Activated CD4-positive, alpha-beta T cell treated with anti-CD3 and anti-CD28 coated beads, Interleukin-2, amount 50 U/mL, for 24 hours (primary cell): ENCODE measurements at places on chromosomes 1 and 21.

GRCh38 chr1:192867180-192867579, 58.3 kb downstream of the RGS2 start:
- DNase-seq, result no peak

DNA sequence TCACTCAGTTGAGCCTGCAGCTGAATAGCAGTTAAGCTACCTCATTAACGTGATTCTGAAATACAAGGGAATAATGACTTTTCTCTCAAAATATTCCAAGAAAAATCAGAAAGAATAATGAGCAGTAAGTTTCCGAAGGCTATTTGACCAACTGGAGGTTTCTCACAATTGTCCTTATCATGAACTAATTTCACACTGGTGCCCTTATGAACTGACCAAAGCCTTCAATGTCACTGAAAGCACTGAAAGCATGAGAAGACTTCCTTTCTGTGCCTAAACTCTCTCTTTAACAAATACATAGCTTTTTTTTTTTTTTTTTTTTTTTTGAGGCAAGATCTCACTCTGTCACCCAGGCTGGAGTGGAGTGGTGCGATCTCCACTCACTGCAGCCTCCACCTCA, 18.8 kb downstream of the EIF4G3 start:
- no peak for DNase-seq

DNA sequence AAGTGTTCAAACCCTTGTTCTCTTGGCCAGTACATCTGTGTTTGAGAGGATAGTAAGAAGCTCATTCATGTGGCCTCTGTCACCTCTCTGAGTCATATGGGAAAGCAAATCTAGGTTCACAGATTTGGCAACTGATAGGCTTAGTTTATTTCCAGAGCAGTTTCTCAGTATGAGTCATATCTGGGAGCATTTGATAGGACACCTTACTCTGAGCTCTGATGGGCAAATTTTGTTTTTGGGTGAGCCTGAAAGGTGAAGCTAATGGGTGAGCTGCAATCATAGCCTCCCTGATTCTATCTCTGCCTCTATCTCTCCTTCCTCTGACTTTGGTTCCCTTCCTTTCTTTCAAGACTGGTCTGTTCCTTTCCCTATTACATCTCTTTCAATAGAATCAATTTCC, 134.4 kb downstream of the S1PR1 start:
- peak; percentile 16 for DNase-seq

- DNase-seq, result no peak
Observed at GRCh38 chr1:76759950-76760349, 107.3 kb upstream of the ST6GALNAC5 start.

- no peak for DNase-seq
Observed at GRCh38 chr1:211761400-211761799, 69.2 kb downstream of the LPGAT1 start.

GRCh38 chr1:101025283-101025656, 314 bp downstream of the DPH5 start:
- peak; percentile 9 for DNase-seq

DNA sequence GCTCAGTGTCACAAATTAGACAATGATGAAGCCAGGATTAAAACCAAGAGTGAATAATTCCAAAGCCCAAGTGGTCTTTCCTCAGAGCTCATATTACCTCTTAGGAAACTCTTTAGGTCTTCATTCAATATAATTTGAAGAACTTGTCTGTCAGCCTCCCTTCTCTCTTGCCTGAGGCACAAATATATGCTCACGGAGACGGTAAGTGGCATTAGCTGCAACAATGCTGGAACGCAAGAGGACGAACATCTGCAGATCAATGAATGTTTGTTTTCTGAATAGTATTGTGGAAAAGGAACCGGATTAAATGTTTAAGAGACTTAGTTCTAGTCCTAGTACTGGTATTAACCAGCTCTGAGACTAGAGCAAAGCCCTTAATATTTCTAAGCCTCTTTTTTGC, 39.7 kb upstream of the LYST start:
- no peak for DNase-seq

GRCh38 chr21:40769231-40769630, 77.7 kb downstream of the DSCAM start:
- no peak for DNase-seq

- DNase-seq, result no peak
Observed at GRCh38 chr1:154478013-154478412, 24.0 kb upstream of the TDRD10 start.

GRCh38 chr1:49465486-49466185, 558.1 kb downstream of the AGBL4 start:
- DNase-seq, result no peak

- no peak for DNase-seq
Observed at GRCh38 chr1:12506281-12507280, 111.4 kb downstream of the DHRS3 start.

DNA sequence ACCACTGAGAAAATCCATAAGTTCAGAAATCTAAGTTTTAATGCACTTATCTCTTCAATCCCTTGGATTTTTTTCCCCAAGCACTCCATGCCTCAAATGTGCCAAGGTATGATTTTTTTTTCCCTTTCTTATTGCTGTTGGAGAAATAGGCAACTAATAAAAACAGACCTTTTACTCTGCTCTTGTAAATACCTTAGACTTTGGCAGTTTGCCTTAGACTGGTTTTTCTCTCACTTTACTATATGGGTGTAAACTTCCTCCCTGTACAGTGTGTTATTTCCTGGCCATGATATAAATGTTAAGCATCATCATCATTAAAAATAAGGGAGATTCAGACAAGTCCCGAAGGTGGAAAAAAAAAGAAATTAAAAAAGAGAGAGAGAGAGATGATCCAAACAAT, 65.7 kb downstream of the LRRC8C start:
- DNase-seq, result no peak

DNA sequence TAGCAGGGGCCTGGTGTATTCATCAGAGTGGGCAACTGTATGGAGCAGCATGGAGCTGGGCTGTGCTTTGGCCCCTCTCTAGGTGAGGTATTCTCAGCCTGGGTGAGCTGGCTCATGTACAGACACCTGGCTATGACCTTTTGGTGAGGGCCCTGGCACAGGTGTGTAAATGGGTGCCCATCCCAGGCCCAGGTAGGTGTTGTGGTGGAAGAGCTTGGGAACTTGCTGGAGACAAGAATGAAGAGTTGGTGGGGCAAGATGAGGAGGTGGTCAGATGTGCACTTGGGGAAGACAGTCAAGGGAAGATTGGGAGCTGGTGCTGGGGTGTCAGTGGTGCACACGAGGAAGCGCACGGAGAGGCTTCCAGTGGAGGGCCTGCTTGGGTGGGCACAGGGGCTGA, 95.5 kb downstream of the TRIM11 start:
- DNase-seq, result no peak

DNA sequence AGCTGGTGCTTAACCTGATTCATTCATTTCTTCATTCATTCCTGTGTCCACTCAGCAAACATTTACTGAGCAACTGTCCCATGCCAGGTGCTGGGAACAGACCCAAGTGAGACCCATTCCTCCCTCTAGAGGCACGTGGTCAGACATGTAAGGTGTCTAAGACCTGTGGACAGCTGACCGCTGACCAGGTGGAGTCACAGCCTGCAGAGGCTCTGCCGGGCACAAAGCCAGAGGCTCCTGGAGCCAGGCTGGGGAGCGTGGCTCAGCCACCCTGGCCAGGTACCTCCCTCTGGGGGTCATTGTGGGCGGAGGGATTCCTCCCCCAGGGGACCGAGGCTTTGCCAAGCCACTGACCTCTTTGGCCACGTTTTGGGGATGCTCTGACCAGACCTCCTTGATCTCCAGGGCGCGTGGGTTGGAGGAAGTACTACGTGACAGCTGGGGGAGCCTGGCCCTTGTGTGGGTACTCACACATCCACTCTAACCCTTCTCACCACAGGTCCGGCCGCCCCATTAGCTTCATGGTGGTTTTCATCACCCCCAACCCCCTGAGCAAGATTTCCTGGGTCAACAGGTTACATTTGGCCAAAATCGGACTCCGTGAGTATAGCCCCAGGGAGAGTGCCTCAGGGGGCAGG, 100.3 kb downstream of the ARHGEF10L start:
- no peak for DNase-seq

GRCh38 chr1:168845140-168845539, 116.1 kb upstream of the DPT start:
- DNase-seq, result no peak

DNA sequence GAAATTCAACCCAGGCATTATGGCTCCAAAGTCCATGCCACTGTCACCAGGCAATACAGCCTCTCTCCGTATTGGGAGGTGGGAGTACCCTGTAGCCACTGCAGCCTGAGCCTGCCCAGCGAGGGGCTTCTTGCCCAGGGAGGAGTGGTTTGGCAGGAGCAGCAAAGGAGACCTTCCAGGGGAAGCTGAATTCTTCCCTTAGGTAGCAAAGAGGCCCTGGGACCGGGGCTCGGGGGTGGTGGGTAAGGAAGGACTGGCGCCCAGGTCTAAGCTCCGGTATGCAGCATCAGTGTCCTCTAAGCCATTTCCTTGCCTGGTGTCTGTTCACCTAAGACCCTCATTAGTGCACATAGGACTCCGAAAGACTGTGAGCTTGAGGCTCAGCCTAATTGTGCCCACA, 17.0 kb downstream of the TNNT2 start:
- no peak for DNase-seq

DNA sequence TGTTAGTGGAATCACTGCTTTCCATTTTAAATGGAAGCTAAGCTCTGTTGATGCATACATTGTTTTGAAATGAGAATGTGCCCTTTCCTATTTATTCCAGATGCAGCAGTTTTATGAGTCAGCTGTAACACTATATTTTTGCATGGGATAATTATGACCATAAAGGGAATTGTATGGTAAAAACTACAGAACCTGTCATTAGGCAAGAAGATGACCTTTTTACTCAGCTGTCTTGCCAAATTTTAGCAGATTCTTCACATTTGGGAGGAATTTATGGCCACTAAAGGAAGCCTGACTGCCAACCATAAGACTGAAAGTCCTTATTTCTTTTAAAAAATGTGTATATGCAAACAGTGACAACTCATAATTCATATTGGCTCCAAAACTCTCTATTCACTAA, 356.3 kb upstream of the PRMT6 start:
- no peak for DNase-seq

DNA sequence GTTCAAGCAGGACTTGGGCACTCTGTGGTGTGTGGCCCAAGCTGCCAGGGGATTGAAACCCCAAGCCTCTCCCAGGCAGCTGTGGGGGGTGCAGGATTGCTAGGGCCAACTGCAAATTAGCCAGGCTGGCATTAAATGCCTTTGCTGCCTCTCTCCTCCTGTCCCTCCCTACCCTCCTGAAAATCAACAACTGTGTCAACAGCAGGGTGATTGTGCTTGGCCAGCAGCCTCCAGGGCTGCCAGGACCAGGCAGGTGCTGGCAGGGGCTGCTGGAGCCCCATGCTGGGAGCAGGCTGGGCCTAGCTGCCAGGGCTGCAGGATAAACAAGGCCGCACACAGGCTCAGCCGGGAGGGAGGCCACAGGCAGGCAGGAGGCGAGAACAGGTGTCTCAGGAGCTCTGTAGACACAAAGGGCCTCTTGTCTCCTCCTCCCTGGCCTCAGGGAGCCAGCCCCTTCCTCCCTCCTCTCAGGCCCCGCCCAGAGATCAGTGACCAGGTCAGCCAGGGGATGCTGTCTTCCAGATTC, 11.4 kb downstream of the SOX13 start:
- DNase-seq, result no peak

- DNase-seq, result peak; percentile 26
Observed at GRCh38 chr1:109214695-109215623, 1.2 kb downstream of the SARS1 start.

DNA sequence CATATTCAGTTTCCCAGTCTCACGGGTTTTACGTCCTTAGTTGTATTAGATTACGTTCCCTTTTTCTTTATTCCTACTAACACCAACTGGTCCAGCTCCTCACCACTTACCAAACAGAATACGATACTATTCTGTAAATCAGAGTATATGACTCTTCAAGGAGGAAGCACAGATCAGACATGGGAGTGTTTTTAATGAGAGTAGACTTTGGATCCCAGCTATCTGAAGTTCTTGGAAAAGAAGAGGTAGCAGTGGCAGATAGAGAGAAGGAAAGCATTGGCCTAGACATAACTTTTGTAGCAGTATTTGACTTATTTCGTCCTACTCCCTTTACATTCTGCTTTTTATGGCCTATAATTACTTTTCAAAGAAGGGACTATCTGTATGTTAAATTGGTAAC, 24.1 kb upstream of the PLA2G4A start:
- no peak for DNase-seq

DNA sequence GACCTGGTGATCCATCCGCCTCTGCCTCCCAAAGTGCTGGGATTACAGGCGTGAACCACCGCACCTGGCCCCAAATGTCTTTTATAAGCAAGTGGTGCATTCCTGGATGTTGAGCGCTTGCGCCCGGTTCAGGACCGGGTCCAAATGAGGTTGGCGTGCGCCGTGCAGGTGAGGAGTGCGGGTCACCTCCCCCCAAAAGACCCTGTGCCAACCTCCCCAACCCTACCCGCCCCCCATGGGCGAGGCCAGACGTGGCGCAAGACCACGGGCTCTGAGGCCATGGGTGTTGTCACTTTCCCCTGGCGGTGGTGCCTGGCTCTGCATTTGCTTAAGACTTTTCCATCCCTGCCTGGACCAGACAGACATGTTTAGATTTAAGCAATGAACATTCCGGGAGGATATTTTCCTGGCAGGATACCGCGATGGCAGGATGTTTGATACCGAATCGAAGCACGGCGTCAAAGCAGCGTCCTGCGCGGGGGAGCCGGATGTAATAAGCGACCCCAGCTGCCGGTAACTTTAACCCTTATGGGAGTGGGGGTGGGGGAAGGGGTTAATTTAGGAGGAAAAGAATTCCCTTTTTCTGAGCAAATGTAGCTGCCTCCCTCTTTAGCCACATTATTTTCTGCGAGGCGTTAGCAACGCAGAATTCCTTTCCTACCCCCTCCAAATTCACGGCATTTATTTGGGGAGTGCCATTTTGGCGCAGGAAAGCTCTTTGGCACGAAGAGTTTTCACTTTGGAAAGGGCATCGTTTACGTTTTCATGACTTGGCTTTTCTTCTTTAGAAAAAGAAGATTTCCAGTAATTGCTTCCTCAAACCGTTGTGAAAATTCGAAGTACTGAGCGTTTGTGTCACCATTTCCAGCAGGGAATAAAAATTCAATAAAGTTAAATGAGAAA, 27.8 kb upstream of the RNF187 start:
- peak; percentile 27 for DNase-seq

DNA sequence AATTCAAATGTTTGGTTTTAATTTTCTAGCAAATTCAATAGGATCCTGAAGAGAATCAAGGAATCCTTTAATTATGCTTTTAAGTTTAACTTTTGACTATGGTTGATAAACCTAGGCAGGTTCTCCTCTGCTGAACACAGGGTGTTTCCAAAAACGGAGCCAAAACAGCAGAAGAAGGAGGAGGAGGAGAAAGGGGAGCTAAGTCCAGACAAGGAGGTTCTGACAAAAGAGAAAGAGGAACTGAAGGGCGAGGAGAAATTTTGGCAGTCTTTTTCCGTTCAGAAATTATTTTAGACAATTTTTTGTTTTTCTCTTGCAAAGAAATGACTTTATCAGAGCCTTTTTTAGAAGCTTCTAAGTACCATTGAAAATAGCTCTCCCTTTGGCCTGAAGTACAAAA, 33.2 kb upstream of the FNBP1L start:
- no peak for DNase-seq

DNA sequence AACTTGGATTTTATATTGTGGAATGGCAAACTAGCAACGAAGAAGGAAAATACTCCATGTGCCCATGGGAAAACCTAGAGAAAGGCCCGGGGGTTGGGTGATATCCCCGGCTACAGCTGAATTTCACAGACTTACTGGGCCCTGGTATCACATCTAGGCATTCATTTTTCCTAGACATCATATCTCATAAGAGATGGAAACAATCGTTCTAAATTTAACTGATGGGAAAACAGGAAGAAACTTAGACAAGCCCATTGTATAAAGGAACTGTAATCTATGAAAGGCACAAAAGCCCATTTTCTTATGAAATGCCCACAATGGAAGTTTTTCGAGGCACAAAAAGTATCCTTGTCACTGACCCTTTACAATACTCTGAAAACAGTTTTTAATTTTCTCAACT, 407.9 kb upstream of the LYPLAL1 start:
- no peak for DNase-seq
